ENCODE measurements at places on chromosomes 12 and 14.

DNA sequence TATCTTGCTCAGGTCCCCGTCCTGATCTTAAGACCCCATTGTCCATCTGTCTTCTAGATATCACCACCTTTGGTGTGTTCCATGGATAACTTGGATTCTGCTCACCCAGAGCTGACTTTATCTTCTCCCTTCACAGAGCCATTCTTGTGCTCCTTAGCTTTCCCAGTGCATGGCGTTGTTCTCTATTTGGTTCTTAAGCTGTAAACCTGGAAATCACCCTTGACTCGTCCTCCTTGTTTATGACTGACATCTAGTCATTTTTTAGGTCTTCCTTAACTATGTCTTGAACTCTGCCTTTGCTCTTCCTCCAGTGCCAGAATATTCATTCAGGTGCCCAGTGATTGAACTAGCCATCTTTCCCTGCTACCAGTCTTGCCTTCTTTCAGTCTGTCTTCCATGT lies 11.7 kb downstream of the STK38L start:
- no peak overlapping the region for H3K4me3 ChIP-seq
- H3K4me1 ChIP-seq, result peaks cover 4% of the 10 kb centered on the region
- H3K27ac ChIP-seq, result no peak overlapping the region
- no peaks in the 10 kb centered on the region for H3K27me3 ChIP-seq

DNA sequence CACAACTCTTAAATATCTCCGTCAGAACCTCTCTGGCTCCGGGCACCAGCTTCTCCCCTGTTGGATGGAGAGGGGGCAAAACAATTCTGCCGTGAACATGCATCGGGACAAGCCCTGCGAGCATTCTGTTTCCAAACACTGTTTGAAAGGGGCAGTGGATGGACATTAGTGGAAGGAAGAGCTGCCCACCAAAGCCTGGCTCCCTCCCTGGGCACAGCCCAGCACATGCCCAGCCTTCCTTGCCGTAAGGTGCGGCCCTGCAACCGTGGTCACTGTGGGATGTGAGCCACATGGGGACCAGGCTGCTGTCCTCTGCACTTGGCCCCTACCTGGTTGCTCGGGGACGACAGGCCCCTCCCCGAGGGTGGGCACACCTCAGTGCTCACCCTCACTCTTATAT lies 54.0 kb downstream of the TRAFD1 start:
- H3K36me3 ChIP-seq, result peaks cover 57% of the 10 kb centered on the region
- no peaks in the 10 kb centered on the region for H3K27me3 ChIP-seq
- H3K27ac ChIP-seq, result no peak overlapping the region
- DNase-seq, result no peak

DNA sequence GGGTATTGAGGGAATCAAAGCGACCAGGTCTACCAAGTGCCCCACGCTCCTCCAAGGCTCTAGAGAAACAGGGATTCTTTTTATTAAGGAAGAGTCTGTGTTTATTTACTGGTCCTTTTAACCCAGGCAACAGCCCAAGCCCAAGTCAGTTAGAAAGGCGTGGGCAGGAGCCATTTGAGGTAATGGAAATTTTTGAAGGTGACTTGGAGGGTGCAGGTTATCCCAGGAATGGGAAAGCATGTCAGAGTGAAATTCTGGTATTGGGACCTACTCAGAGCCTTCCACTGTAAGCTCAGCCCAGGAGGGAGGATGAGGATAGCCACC lies 2.9 kb downstream of the SLC6A12 start:
- no peak overlapping the region for H3K27ac ChIP-seq
- DNase-seq, result no peak
- H3K4me1 ChIP-seq, result peaks cover 23% of the 10 kb centered on the region
- no peak overlapping the region for H3K4me3 ChIP-seq
- peaks cover 96% of the 10 kb centered on the region for H3K27me3 ChIP-seq

DNA sequence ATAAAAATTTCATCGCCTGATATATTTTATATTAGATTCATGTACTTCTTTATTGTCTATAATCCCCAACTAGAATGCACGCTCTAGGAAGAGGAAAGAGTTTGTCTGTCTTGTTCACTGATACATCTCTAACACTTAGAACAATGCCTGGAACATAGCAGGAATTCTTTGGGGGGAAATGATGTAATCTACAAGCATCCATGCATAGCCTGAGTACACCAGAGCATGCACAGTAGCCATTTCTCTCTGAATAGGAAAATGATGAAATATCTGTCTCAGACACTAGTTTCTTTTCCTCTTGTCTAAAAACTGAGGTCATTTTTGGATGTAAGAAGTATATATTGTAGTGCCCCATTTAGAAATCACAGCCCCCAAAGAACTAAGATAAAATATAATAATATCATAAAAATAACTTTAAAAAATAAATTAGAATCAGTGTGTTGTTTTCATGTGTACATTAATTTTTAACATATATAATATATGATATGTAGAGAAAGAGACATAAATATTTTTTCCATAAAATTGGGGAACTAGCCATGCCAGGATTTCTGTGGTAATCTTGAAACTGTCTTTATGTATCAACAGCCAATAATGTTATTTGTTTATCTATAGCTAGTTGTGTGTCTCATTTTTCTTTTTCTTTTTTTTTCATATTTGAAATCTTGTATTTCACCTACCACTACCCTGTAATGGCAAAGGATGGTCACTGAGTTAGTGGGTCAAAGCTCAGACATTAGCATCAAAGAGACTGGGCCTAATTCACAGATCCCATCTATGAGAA lies 155.6 kb upstream of the TMCC3 start:
- H3K4me1 ChIP-seq, result peaks cover 2% of the 10 kb centered on the region
- no peaks in the 10 kb centered on the region for H3K27me3 ChIP-seq
- peak; percentile 68 for DNase-seq
- H3K4me3 ChIP-seq, result no peak overlapping the region
- H3K36me3 ChIP-seq, result no peaks in the 10 kb centered on the region

DNA sequence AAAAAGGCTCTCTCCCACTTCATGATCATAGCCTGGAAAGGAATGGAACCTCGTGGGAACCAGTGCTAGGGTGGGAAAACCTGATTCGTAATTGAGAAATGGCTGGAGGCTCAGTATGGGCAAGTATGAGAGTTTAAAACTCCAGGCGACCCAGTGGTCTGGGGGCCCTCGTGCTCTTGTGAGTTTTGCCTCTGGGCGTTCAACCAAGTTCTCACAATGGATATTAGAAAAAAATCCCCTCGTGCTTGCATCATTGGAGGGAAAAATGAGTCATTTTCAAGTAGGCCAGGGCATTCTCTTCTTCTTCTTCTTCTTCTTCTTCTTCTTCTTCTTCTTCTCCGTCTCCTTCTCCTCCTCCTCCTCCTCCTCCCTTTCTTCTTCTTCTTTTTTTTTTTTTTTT lies 39.0 kb downstream of the GPR68 start:
- no peak overlapping the region for H3K4me3 ChIP-seq
- DNase-seq, result no peak
- no peaks in the 10 kb centered on the region for H3K27me3 ChIP-seq
- no peak overlapping the region for H3K27ac ChIP-seq

GRCh38 chr12:48972952-48973483 lies 1.5 kb upstream of the WNT10B start:
- H3K27ac ChIP-seq, result no peak overlapping the region
- no peak for DNase-seq
- no peaks in the 10 kb centered on the region for H3K36me3 ChIP-seq
- H3K27me3 ChIP-seq, result peaks cover 98% of the 10 kb centered on the region
- no peak overlapping the region for H3K4me3 ChIP-seq

DNA sequence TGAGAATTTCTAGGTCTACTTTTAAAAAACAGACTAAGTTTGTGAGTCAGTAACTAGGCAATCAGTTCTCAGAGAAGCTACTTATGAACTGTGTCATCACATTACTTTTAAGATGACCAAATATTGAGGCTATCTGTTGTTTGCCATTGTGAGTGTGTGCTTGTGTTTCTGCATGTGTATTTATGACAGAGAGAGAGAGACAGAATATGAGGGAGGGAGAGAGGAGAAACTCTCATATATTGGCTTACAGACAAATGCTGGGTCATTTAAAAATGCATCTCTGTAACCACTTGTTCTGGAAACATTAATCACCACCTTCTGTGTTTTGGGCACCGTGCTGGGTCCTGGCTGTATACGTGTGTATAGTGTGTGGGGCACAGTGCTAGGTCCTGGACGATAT lies 161.5 kb upstream of the FRMD6 start:
- H3K27ac ChIP-seq, result no peak overlapping the region
- peak; percentile 71 for DNase-seq
- no peaks in the 10 kb centered on the region for H3K36me3 ChIP-seq
- no peaks in the 10 kb centered on the region for H3K27me3 ChIP-seq

DNA sequence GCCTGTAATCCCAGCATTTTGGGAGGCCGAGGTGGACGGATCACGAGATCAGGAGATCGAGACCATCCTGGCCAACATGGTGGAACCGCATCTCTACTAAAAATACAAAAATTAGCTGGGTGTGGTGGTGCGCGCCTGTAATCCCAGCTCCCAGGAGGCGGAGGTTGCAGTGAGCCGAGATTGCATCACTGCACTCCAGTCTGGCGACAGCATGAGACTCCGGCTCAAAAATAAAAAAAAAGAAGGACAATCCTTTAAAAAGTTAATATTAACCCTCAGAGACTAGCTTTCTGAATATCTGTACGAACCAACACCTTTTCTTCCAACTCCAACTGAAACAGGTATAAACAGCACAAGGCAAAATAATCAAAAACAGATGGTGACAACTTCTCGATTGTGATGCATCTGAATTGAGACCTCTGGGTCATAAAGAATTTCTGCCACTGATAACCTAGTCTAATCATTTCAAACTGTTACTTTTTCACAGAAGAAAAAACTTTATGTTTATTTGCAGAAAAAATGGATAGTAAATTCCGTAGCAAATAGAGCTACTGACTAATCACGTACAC lies 27.8 kb downstream of the CLIP1 start:
- no peak for DNase-seq
- H3K4me1 ChIP-seq, result peaks cover 1% of the 10 kb centered on the region
- H3K27me3 ChIP-seq, result no peaks in the 10 kb centered on the region
- peak overlapping the region; percentile 40 for H3K27ac ChIP-seq
- peak overlapping the region; percentile 65 for H3K4me3 ChIP-seq

DNA sequence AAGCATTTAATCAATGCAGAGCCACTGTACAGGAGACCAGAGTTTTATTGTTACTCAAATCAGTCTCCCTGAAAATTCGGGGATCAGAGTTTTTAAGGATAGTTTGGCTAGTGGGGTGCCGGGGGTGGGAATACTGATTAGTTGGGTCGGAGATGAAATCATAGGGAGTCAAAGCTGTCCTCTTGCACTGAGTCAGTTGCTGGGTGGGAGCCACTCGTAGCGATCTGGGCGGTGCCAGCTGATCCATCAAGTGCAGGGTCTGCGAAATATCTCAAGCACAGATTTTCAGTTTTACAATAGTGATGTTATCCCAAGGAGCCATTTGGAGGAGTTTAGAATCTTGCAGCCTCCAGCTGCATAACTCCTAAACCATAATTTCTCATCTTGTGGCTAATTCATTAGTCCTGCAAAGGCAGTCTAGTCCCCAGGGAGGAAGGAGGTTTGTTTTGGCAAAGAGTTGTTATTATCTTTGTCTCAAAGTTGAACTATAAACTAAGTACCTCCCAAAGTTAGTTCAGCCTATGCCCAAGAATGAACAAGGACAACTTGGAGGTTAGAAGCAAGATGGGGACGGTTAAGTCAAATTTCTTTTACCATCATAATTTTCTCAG lies 169.4 kb upstream of the PLEKHG7 start:
- H3K36me3 ChIP-seq, result no peaks in the 10 kb centered on the region
- no peak for DNase-seq
- H3K4me1 ChIP-seq, result no peaks in the 10 kb centered on the region
- no peak overlapping the region for H3K27ac ChIP-seq
- H3K27me3 ChIP-seq, result no peaks in the 10 kb centered on the region

DNA sequence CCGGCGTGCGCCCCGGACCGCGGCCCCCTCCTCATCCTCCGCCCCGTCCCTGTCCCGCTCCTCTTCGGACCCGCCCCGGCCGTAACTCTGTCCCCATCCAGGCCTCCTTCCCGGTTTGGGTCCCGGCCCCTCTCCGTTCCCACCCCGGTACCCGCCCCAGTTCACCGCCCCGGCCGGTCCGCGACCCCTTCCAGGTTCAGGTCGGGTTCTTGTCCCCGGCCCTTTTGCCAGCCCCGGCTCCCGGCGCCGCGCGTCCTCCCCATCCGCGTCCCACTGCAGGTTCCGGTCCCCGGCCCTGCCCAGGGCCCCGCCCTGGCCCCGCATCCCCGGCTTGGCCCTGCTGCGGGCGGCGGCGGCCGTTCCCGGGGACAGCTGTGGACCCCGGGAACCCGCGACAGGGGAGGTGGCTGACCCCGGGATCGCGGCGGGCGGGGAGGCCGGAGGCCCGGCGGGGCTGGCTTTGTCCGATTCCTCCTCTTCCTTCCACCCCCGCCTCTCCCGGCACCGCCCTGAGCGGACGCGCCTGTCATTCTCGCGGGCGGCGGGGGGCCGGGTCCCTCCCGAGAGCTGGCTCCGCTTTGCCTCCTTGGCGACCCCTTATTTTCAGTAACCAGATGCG lies 601 bp downstream of the KLC1 start:
- peaks cover 9% of the 10 kb centered on the region for H3K36me3 ChIP-seq
- peak overlapping the region; percentile 92 for H3K4me3 ChIP-seq
- DNase-seq, result peak; percentile 24
- H3K4me1 ChIP-seq, result peaks cover 27% of the 10 kb centered on the region
- H3K27me3 ChIP-seq, result no peaks in the 10 kb centered on the region
- H3K27ac ChIP-seq, result peak overlapping the region; percentile 16

DNA sequence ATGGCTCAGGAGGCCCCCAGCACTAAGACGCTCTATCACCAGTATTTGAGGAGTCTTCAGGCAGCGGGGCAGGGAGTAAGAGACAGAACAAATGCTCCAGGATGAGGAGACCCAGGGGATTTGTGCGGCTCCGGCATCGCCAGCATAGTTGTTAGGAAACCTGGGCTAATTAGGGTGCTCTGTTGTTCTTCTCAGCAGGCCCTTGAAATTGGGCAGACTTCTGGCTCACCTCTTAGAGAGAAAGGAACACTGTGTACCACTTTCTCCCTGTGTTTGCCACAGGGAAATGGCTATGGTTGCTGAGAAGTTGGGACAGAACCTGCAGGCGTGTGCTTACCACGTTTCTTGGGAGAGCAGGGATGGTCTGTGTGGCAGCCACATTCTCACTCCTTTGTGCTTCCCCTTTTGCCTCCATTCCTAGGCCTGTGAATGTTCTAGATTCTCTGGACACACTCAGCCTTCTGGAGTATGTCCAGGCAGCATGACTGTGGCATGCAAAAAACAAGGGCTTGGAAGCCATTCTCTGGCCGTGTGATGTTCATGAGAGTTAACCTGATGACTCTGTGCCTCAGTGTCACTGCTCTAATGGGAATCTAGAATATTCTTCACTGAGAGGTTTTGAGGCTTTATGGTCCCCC lies 109.0 kb downstream of the CHST11 start:
- no peak for DNase-seq
- H3K4me3 ChIP-seq, result no peak overlapping the region
- no peaks in the 10 kb centered on the region for H3K36me3 ChIP-seq
- H3K27me3 ChIP-seq, result peaks cover 19% of the 10 kb centered on the region
- H3K4me1 ChIP-seq, result no peaks in the 10 kb centered on the region
- H3K27ac ChIP-seq, result no peak overlapping the region

DNA sequence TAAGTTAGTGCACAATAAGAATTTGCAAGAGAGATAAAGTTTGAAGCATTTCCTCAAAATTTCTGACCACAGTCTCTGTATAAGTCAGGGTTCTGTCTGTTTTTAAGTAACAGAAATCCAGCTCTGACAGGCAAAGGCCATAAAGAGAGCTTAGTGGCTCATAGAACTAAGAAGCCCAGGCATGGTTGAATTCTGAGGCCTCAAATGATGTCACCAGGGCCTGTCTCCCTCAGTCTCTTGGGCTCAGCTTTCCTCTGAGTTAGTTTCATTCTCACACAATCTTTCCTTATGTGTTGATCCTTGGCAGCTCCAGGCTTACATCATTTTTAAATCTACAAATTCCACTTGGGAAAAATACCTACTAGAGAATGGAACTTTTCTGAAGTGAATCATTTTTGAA lies 173.4 kb upstream of the ATP2B1 start:
- H3K4me3 ChIP-seq, result no peak overlapping the region
- no peaks in the 10 kb centered on the region for H3K4me1 ChIP-seq
- H3K36me3 ChIP-seq, result no peaks in the 10 kb centered on the region
- DNase-seq, result peak; percentile 90
- no peak overlapping the region for H3K27ac ChIP-seq
- H3K27me3 ChIP-seq, result no peaks in the 10 kb centered on the region

All from mesenchymal stem cell (in vitro differentiated cells and primary cell).